Osteoblast (primary cell): ENCODE measurements at places on chromosomes 4 and X.
A peak's percentile ranks its signal among the peaks of the same experiment; 100 is the strongest.

GRCh38 chr4:48022192-48022799 is 5.7 kb downstream of the NIPAL1 start:
- no peak for DNase-seq
- H3K27me3 ChIP-seq: peaks cover 9% of the 10 kb centered on the region
- peaks cover 3% of the 10 kb centered on the region for H3K4me1 ChIP-seq
- H3K36me3 ChIP-seq: no peaks in the 10 kb centered on the region
- no peak overlapping the region for H3K4me3 ChIP-seq

- no peak overlapping the region for H3K4me3 ChIP-seq
- H3K27me3 ChIP-seq: no peaks in the 10 kb centered on the region
- H3K27ac ChIP-seq: no peak overlapping the region
- no peaks in the 10 kb centered on the region for H3K4me1 ChIP-seq
- no peaks in the 10 kb centered on the region for H3K36me3 ChIP-seq
- no peak for DNase-seq
Observed at GRCh38 chrX:15956681-15957080, 102.1 kb upstream of the AP1S2 start.

DNA sequence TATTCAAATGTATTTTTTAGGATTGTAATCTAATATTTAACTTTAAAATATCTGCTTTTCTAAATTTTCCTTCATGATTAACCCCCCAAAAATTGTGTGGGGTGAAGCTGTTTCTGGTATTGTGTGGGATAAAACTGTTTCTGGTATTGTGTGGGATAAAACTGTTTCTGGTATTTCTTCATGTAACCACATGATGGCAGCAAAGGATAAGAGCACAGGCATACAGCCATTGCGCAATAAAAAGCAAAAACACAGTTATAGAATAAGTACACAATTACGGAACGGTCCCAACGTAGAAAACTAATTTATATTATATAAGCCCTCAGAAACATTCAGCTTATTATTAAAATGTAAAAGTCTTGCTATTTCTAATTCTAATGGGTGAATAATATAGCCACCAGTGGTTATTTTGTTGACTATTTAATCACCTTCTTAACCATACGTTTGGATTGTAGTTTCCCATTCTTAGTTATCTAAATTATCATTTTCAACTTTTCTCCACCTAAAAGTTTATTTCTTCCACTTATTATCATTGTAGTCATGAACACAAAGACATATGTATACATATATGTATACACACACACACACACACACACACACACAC is 333.9 kb upstream of the FSTL5 start:
- H3K36me3 ChIP-seq: no peaks in the 10 kb centered on the region
- no peaks in the 10 kb centered on the region for H3K27me3 ChIP-seq
- no peak overlapping the region for H3K27ac ChIP-seq
- no peaks in the 10 kb centered on the region for H3K4me1 ChIP-seq

- no peaks in the 10 kb centered on the region for H3K36me3 ChIP-seq
- H3K27me3 ChIP-seq: peaks cover 7% of the 10 kb centered on the region
- no peak for DNase-seq
- peak overlapping the region; percentile 74 for H3K27ac ChIP-seq
Observed at GRCh38 chrX:72620550-72621145, 48.0 kb upstream of the HDAC8 start.

DNA sequence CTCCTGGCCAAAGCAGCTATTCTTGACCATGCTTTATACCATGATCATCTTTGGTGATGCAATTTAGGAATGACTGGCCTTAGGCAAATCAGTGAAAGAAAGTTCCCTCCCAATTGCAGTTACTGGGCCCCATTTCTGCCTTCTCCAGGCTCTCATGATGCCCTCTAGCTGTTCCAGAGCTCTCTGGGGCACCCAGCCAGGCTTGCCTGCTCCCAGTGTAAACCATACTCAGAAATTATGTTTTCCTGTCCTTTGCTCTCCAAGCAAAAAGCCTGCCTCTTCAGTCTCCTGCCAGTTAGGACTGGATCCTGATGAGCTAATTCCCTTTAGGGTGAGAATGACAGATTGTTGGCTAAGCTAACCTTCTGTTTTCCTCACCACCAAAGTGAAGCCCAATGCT is 85.3 kb upstream of the RBPJ start:
- H3K27ac ChIP-seq: peak overlapping the region; percentile 32
- H3K4me1 ChIP-seq: peaks cover 26% of the 10 kb centered on the region
- H3K4me3 ChIP-seq: no peak overlapping the region
- H3K27me3 ChIP-seq: peaks cover 3% of the 10 kb centered on the region
- no peaks in the 10 kb centered on the region for H3K36me3 ChIP-seq

- H3K4me3 ChIP-seq: no peak overlapping the region
- H3K36me3 ChIP-seq: peaks cover 91% of the 10 kb centered on the region
- peaks cover 29% of the 10 kb centered on the region for H3K4me1 ChIP-seq
- H3K27me3 ChIP-seq: no peaks in the 10 kb centered on the region
- H3K27ac ChIP-seq: peak overlapping the region; percentile 90
Observed at GRCh38 chr4:82865592-82865991, 25.4 kb downstream of the SEC31A start.

DNA sequence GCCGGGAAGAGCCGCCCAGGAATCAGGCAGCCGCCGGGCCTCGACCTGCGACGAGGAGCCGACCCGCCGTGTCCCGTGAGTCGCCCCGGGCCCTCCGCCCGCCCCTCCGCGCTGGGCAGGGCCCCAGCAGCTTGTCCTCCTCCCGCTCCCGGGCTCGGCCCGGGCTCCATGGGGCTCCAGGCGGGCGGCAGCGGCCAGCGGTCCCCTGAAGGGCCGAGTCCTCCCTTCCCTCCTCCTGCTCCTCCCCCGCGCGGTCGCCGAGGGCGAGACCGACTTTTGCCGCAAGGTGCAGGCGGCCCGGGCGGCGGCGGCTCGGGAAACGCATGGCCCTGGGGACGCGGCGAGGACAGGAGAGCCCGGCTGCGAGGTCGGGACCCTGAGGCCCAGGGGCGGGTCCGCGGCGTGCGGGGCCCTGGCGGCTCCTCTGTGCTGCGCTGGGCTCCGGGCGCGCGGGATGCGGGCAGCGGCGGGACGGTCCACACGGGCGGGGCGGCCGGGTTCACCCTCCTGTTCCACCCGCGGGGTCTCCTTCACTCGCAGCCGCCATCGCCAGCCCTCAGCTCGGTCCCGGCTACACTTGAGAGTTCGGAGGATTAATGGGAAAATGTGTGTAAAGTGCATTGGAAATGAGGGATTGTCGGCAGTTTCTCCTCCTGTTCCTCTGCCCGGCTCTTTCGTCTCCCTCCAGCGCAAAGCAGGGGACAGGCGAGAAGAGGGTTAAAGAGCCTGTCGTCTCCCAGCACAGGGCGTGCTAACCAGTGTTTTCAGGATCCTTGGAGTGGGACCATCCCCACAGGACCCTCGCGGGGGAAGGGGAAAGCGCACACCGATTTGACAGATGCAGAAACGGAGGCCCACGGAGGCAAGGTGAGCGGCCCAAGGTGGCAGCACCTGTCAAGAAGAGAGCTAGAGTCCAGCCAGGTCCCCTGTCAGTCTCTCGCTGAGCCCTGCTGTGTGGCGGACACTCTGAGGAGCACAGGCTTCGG is 16.6 kb upstream of the ZNF718 start:
- peaks cover 25% of the 10 kb centered on the region for H3K27me3 ChIP-seq
- no peak overlapping the region for H3K27ac ChIP-seq
- H3K4me1 ChIP-seq: no peaks in the 10 kb centered on the region

DNA sequence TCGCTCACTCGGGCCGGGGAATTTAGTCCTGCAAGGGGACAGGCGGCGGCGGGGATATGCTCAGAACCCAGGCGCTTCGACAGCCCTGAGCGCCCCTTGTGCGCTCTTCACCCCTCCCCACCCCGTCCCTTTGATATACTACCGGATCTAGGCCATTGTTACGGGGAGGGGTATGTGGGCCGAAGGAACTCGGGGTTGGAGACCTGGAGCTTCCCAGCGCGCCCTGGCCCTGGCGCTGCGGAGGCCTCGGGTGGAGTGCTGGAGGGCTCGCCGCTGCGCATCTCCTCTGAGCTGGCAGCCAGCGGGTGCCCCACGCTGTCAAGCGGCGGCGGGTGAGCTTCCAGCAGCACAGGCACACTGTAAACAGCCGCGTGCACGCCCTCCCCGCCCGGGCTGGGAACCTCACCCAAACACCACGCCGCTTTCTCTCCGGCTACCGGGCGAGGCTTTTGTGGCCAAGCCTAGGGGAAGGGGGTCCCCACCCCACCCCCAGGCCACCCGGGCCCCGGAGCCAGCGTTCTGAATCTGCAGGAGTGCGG is 54.5 kb upstream of the BCOR start:
- peaks cover 59% of the 10 kb centered on the region for H3K27me3 ChIP-seq
- DNase-seq: peak; percentile 94
- no peaks in the 10 kb centered on the region for H3K4me1 ChIP-seq
- H3K36me3 ChIP-seq: no peaks in the 10 kb centered on the region
- H3K4me3 ChIP-seq: peak overlapping the region; percentile 70

DNA sequence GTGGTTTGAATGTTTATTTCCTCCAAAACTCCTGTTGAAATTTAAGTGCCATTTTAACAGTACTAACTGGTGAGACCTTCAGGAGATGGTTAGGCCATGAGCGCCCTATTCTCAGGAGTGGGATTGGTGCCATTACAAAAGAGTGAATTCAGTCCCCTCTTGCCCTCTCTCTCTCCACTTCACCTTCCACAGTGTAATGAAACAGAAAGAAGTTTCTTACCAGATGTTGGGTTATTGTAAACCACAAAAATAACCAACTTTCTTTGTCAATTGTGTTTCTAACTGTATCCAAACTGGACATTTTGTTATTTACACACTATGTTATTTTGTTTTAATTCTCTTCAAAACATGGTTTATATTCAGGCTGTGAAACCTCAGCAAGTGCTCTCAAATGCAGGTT is 1734.3 kb downstream of the PCDH7 start:
- no peak overlapping the region for H3K27ac ChIP-seq
- no peak overlapping the region for H3K4me3 ChIP-seq
- DNase-seq: no peak
- H3K36me3 ChIP-seq: no peaks in the 10 kb centered on the region
- no peaks in the 10 kb centered on the region for H3K4me1 ChIP-seq

- H3K4me1 ChIP-seq: peaks cover 36% of the 10 kb centered on the region
- H3K4me3 ChIP-seq: no peak overlapping the region
- peak; percentile 42 for DNase-seq
- H3K36me3 ChIP-seq: no peaks in the 10 kb centered on the region
- H3K27ac ChIP-seq: peak overlapping the region; percentile 32
Observed at GRCh38 chrX:139832718-139833309, 100.0 kb downstream of the ATP11C start.

DNA sequence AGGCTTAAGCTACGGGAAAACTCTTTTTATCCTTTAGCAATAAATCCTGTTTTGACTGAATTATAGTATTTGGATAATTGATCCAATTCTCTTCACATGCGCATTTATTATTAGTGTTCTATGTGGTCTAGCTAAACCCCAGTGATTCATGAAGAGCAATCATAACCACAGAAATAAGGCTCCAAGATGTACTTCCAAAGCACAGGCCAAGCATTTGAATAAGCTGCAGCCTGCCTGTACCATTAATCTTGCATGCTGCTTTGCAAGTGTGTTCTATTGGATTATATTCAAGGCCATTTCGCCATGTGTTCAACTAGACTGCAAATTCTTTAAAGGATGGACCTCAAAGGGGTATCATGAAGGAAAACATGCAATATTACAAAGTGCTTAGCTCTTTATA is 385.2 kb upstream of the FAT1 start:
- H3K27me3 ChIP-seq: no peaks in the 10 kb centered on the region
- H3K27ac ChIP-seq: no peak overlapping the region
- no peak for DNase-seq
- no peaks in the 10 kb centered on the region for H3K4me1 ChIP-seq

DNA sequence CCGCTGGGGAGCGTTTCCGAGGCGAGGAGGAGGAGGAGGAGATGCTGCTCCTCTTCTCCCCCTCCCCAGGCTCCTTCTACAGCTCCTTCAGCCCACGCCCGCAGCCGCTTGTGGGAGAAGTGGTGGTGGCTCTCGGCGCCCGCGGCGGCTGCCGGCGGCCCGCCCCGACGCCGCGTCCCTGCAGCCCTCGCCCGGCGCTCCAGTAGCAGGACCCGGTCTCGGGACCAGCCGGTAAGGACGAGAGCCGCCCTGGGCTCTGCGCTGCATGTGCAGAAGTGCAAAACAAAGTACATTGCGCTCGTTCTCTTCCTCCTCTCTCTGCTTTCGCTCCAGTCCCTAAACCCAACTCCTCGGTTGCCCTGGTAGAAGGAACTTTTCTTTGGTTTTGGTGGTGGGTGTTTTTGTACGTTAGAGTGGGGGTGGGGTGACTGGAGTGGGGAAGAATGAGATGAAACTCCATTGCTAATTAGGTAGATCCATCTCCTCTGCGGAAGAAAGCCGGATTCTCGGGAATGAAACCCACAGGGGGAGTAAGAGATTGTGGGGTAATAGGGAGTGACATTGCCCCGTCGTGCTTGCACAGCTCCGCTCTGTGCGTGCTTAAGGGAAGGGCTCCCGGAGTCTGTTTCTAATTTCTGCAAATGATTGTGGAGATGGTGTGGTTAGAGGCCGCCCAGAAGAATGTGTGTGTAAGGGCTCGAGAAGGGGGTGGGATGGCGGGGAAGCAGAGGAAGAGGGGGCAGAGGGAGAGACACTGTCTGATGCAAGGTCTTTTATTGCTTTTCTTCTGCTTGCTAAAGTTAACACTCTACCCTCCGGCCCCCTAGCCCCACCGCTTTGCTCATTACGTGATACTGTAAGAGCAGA is 677 bp downstream of the PTPN13 start:
- DNase-seq: peak; percentile 90
- no peaks in the 10 kb centered on the region for H3K27me3 ChIP-seq
- no peaks in the 10 kb centered on the region for H3K36me3 ChIP-seq
- H3K4me1 ChIP-seq: peaks cover 35% of the 10 kb centered on the region

- no peak overlapping the region for H3K27ac ChIP-seq
- H3K27me3 ChIP-seq: peaks cover 8% of the 10 kb centered on the region
- no peaks in the 10 kb centered on the region for H3K36me3 ChIP-seq
- DNase-seq: no peak
Observed at GRCh38 chrX:70613295-70613694, 168.7 kb downstream of the DLG3 start.

- H3K4me3 ChIP-seq: no peak overlapping the region
- no peak overlapping the region for H3K27ac ChIP-seq
- no peaks in the 10 kb centered on the region for H3K27me3 ChIP-seq
- H3K4me1 ChIP-seq: no peaks in the 10 kb centered on the region
- no peaks in the 10 kb centered on the region for H3K36me3 ChIP-seq
Observed at GRCh38 chr4:99861120-99861905, 32.9 kb downstream of the LAMTOR3 start.

GRCh38 chrX:134752981-134753717 is 94.9 kb upstream of the PLAC1 start:
- no peaks in the 10 kb centered on the region for H3K36me3 ChIP-seq
- no peaks in the 10 kb centered on the region for H3K4me1 ChIP-seq
- H3K4me3 ChIP-seq: no peak overlapping the region
- H3K27ac ChIP-seq: no peak overlapping the region
- DNase-seq: no peak

- no peak for DNase-seq
- no peak overlapping the region for H3K4me3 ChIP-seq
- no peaks in the 10 kb centered on the region for H3K36me3 ChIP-seq
- H3K4me1 ChIP-seq: no peaks in the 10 kb centered on the region
Observed at GRCh38 chrX:95427389-95427788, 1257.3 kb upstream of the DIAPH2 start.

GRCh38 chr4:8435656-8436121 is 4.8 kb downstream of the ACOX3 start:
- no peak for DNase-seq
- H3K27ac ChIP-seq: no peak overlapping the region
- peaks cover 13% of the 10 kb centered on the region for H3K4me1 ChIP-seq
- H3K36me3 ChIP-seq: peaks cover 3% of the 10 kb centered on the region
